ENCODE measurements at places on chromosomes 7 and 10.

DNA sequence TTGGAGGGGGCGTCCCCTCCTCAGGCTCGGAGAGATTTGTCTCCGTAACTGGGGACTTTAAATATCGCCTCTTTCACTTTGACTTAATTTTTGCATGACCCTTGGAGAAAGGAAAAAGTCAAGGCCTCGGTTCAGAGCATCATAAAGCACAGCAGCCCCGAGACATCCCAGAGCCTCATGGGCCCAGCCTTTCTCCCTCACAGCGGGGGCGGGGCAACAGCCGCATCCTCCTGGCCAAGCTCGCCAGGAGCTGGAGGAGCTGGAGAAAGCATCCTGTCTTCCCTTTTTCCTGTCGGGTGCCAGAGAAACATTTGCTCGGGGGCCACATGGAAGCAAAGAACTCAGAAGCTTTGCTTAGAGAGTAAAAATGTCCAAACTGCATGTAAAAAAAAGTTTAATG is 43.6 kb upstream of the DPYSL4 start:
- DNase-seq, result peak; percentile 47

- no peak for DNase-seq
Measured at GRCh38 chr7:64300641-64301405, 12.9 kb upstream of the ZNF736 start.

GRCh38 chr7:157499835-157500153 is 163.0 kb downstream of the DNAJB6 start:
- no peak for DNase-seq

- DNase-seq, result no peak
Measured at GRCh38 chr10:54607983-54608382, 193.0 kb downstream of the PCDH15 start.

DNA sequence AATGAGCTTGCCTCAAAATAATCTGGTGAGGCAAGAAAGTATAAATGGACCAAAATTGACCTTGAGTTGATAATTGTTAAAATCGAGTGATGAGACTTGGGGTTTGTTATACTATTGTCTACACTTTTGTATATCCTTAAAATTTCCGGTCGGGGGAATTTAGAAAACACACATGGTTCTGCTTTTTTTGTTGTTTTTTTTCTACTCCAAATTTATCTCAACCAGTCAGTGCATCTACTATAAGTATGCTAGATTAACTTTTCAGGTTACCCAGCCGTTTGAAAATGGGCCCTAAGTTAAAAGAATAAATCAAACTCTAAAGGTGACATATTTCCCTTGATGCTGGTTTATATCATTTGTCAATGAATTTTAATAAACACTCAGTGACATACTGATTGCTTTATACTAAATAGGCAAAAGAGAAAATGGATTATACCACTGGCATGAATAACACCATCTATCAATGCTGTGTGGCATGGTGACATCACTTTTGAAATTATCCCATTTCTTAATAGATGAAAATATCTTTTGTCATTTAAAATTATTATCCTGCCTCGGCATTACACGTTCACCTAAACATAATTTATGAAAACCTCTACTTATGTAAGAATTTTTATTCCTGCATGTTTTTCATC is 40.3 kb upstream of the ST8SIA6 start:
- DNase-seq, result no peak

DNA sequence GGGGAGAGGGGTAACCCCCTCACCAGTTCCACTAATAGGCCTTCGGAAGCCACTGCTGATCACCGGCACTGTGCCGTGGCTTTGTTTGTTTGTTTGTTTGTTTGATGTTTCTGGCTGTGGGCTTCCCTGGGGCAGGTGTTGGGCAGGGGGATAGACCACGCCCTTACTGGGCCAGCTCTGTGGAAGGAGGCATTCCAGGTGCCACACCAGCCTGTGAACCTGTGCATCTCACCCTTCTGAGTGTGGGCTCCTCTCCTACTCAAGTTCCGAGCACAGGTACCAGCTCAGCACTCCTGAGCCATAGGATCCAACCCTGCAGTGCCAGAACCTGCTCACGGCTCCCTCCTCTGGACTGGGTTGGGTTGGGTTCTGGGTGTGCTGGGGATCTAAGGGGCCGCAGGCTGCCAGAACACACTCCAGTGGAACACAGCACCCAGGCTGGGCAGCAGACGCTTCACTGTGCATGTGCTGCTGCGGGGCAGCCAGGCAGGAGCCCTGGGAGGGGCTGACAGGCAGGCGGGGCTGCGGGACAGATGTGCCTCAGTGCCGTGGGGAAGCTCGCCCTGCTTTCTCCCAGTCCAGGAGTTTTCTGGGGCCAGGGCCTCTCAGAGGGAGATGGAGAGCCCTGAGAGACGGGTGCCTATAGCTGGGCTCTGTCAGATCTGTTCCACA is 1053.9 kb downstream of the CNTNAP2 start:
- peak; percentile 3 for DNase-seq

GRCh38 chr10:43125274-43125845 is 12.9 kb upstream of the CSGALNACT2 start:
- no peak for DNase-seq

DNA sequence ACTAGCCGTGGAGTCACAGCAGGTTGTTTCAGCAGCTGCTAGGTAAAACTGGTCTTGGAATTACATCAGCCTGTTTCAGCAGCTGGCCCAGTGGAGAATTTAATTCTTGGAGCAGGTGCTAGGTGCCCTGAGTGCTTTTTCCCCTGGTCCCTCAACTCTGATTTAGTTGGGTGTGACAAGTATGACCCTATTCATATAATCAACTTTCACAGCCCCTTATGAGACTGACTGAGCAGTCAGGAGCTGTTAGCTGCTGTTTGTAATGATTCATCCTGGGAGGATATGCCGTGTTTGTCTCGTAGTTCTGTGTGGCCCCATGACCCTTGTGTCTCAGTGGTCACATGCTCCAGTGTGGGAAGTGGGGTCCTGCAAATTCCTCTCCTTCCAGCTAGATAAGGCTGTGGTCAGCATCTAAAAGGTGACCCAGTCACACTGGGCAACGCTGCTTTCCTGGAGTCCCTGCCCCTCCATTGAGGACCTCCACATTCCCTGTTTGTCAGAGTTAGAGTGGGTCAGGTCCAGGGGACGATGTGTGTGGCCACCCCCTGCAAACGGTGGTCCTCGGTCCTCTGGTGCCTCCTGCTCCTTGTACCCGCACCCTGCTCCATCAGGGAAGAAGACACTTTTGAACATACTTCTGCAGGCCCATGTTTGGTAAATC is 28.3 kb downstream of the TBATA start:
- DNase-seq, result no peak

DNA sequence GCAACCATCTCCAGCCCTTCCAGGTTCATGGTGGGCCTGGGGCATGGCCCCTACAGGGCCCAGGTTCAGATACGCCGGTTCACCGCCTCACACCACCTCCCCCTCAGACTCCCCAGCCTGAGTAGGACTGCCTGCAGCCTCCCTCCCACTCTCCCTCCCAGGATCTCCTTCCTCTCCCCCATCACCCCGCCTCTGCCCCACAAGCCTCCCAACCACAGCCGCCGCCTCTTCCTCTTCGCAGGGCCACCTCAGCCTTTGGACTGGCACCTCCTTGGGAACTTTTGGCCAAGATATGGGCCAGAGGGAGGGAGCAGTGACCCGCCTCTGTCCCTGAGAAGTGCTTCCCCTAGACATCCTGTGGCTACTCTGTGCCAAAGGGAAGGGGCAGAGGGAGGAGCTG is 9.3 kb downstream of the KCNIP2 start:
- no peak for DNase-seq

DNA sequence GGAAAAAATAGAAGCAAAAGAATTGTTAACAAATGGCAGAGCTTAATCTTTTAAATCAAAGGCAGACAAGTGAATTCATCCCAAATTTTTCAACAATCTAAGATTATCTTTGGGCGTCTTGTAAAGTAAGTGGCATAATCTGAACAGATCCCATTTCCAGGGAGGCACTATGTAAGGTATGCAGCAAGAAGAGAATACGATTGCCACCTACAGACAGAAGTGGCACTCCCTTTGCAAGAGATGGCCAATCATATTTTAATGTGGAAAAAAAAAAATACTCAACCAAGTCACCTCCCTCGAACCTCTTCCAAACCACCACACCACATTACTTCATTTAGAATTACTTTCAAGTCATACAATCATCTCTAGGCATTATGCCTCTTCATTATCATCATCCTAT is 4.0 kb downstream of the GFRA1 start:
- no peak for DNase-seq

GRCh38 chr10:77637532-77638320 is at the start of gene KCNMA1:
TSS of gene KCNMA1 (minus strand) at chr10:77637808.
- peak; percentile 58 for DNase-seq
